GM12865 (cell line): ENCODE measurements at places on chromosomes 5 and 9.
A peak's percentile ranks its signal among the peaks of the same experiment; 100 is the strongest.

DNA sequence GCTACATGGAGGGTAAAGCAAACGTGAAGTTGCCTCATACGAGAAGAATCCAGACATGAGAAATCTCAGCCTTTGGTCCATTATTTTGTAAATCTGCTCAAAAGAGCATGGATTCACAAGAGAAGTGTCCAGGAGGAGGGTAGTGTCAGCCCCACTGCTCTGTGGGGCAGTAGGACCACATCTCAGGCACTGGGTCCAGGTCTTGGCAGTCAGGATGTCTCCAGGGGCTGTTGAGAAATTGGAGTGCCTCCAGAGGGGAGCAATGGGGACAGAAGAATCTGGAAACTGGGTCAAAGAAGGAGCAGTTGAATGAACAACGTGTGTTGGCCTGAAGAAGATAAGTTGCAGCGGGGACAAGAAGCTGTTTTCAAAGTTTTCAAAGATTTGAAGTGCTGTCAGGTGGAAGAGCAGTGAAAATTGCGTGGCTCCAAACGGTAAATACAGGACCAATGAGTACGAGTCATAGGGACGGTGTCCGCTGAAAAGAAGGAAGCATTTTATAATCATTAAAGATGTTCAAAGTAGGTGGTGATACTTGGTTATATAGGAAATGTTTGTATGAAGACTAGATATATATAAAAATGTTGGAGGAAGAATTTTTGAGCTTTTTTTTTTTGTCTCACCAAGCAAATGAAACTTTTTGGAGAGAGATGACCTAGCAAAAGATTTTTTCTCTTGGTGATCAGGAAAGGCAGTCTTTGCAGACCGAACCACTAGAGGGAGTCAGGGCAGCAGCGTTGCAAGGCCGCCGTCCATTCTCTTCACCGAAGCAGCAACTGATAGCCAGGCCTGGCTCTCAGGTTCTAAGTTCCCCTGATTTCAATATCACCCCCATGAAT is 57.1 kb upstream of the ZBED3 start:
- DNase-seq, result peak; percentile 81

DNA sequence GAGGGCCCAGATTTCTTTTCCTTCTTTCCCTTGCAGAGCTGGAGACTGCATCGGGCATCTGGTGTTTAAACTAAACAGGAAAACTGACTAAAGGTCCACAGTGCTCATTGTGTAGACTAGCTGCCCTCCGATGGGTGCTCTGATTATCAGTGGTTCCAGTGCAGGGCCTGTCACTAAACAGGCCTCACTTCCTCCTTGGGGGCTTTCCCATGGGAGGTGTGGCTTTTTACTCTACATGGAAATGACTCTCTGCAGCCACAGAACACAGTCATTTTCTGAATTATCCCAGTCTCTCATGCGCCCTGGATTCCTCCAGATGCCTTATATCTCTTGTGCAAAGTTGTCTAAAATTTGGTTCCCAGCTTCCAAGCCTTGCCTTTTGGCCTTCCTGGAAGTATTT is 199.2 kb downstream of the TRIO start:
- peak; percentile 49 for DNase-seq

- no peak for DNase-seq
These were observed 20.1 kb downstream of the SREK1 start for GRCh38 chr5:66164044-66164790.

DNA sequence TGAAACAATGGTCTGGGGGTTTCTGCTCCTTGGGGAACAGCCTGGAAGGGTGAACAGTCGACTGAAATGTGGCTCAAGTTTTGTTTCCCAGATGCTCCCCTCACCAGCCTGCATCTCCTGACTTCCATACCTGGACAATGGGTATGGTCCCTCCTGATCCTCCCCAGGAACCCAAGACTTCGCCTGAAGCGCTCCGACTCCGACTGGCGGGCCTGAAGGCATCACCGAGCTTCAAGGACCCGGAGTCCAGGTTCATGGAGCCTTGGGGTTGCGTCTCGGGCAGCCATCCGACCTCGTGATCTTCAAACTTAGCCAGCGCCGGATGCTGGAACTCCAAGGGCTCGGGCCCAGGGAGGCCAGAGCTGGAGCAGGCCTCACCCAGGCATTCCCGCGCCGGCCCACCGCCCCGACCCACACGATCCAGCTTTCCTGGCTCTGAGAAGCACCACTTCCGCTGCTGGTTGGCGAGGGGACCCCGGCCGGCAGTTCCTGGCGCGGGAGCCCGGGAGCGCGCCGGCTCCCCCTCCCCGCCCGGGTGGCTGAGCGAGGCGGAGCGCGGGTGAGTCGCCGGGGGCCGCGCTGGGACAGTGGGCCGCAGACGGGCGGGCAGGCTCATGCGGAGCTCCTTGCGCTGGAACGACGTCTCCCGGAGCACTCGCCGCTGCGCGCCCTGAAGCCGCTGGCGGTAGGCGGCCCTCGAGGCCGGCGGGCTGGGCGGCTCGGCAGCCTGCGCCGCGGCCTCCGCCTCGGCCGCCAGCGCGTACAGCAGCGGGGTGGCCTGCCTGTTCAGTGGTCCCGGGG is 5.2 kb downstream of the SHROOM1 start:
- no peak for DNase-seq
